ENCODE measurements at places on chromosomes 11 and 22.

DNA sequence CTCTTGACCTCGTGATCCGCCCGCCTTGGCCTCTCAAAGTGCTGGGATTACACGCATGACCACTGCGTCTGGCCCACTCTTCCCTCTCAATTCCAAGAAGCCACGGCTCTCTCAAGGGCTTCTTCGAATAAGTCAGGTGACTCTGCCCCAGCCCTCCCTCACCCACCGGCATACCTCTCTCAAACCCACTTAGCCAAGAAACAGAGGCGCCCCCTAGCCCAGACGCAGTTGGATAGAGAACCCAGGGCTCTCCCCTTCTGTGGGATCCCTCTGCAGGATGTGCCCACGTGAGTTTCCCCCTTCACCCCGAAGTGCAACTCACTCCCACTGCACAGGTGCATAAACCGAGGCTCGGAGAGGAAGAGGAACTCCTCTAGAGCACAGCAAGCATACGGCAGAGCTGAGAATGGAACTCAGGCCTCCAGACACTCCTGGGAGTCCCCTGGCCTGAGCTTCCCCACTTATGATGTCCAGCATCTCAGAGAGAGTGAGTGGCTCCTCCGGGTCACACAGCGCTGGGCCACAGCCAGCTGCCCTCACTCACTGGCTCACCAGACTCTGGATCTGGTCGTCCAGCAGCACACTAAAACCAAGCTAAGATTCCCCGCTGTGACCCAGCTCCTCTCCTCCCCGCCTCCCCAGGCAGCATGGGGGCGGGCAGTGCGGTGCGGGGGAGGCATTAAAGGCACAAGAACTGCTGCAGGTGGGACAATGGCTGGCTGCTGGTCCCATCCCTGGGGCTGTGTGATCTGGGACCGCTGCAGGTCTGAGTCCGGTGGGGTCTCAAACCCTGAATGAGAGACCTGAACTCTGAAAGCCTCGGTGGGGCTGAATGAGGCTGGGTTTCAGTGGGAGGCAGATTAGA lies 16.8 kb upstream of the RGL4 start:
- no peak for DNase-seq

DNA sequence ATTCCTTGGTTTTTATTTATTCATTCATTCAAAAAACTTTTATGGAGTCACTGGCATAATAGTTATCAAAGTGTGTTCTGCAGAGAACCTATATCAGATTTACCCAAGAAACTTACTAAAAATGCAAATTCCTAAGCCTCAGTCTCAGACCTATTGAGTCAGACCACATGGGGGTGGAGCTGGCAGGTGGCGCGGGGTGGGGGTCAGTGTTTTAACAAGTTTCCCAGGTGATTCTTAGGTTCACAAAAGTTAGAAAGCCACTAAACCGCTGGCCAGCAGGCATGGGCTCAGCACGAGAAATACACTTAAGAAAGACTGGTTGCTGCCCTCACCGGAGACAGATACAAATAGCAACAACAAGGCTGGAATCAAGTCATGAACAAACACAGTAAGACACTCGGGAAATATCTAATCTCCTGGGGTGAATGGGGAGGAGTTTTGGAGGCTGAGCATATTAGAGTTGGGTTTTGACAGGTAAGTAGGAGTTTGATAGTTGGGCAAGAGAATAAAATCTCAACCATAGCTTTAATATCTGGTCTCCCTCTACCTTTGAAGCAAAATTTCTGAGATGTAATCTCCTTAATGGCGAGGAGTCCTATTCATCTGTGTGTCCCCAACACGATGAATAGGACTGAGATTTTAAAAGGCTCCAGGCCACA lies 167.5 kb upstream of the NECTIN1 start:
- no peak for DNase-seq

- DNase-seq = no peak
These were observed 47.6 kb downstream of the SCGB1A1 start for GRCh38 chr11:62466444-62466843.

GRCh38 chr11:65658174-65659021 lies 4.3 kb downstream of the RELA start:
- DNase-seq = no peak

- no peak for DNase-seq
These were observed 69.2 kb downstream of the MN1 start for GRCh38 chr22:27732391-27732790.

- peak; percentile 32 for DNase-seq
These were observed 89.0 kb upstream of the GRK3 start for GRCh38 chr22:25475257-25476022.

DNA sequence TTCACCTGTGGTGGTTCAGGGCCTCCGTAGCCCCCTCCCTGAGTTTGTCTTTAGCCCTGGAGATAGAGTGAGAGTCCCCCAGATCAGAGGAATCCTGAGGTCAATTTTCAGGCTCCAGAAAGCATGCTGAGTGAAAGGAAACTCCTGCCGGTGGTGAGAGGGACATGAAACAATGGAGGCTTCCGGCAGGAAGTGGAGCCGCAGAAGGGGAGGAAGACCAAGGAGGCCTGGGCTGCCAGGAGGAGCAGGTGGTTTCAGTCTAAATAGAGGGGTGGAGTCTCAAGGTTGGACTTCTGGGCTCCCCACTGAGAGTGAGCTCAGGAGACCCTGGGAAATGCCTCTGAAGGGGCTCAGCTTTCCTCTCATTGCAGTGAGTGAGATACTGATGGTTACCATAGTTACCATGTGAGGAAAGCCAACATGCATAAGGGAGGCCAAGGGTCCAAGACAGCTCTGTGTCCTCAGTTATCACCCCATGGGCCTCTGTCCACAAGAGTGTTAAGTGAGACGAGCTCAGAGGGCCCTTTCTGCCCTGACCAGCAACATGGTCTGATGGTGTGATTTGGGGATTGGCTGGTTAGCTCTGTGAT lies 10.7 kb downstream of the SLCO2B1 start:
- DNase-seq = no peak

GRCh38 chr11:46129133-46129532 lies 7.9 kb upstream of the PHF21A start:
- no peak for DNase-seq

GRCh38 chr11:66663741-66664296 lies 13.9 kb downstream of the RBM4B start:
- peak; percentile 36 for DNase-seq

Data from NCI-H82 (cell line).